ENCODE measurements at places on chromosomes 11 and 22.
A peak's percentile ranks its signal among the peaks of the same experiment; 100 is the strongest.

DNA sequence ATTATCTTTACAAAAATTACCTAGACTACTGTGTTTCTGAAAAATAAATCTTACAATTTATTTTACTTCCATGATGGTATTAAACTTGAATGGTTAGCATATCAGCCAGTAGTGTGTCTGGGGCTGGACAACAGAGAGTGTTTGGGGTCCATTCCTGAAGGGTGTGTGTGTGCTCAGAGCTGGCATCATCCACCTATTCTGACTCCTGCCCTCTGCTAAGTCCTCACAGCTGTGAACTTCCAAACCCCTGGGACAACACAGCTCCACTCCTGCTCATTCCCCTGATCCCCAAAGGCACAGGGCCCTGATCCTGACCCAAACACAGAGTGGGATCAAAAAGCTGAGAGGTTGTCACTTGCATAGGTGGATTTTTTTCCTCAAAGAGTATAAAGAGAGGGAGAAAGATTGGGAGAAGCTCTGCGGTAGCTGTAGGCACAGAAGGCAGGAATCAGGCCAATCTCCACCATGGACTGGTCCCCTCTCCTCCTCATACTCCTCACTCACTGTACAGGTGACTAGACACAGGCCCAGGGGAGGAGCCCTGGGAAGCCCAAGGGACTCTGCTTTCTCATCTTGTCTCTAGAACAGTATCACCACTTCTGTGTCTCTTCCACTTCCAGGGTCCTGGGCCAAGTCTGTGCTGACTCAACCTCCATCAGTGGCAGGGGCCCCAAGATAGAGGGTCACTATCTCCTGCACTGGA is 55.7 kb upstream of the TOP3B start:
- no peak for DNase-seq

GRCh38 chr11:662689-663274 is 25.7 kb downstream of the DRD4 start:
- DNase-seq, result peak; percentile 37

DNA sequence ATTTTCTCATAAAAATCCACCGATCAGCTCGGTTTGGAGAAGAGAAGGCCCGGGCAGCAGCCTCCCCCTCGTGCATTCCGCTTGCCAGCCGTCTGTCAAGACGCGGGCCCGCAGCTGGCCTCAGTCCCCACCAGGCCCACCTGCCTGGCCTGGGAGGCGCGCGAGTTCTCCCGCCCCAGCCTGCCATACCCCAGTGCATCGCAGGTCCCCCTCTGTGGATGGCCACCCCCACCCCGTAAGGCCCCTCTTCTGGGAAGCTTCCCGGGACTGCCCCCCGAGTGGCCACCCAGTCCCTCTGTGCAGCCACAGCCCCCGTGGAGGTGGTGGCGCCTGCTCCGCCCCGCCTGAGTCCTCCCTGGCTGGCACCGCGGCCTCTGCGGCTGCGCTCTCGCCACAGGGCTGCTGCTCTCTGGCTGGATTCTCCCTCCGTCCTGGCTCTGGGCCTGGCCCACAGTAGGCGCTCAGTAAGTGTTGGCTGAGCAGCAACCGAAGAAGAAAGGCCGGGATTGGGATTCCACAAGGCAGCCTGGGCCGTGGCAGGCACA is 74.0 kb upstream of the TCF20 start:
- DNase-seq, result no peak

GRCh38 chr11:80104191-80104590 is 663.4 kb upstream of the TENM4 start:
- no peak for DNase-seq
